Stimulated activated CD4-positive, alpha-beta T cell treated with anti-CD3 and anti-CD28 coated beads, Interleukin-15, amount 100 ng/mL, for 1 hour (primary cell): ENCODE measurements at places on chromosomes 5 and 9.

GRCh38 chr9:136994180-136994887 is 2.0 kb downstream of the CLIC3 start:
- DNase-seq = no peak

DNA sequence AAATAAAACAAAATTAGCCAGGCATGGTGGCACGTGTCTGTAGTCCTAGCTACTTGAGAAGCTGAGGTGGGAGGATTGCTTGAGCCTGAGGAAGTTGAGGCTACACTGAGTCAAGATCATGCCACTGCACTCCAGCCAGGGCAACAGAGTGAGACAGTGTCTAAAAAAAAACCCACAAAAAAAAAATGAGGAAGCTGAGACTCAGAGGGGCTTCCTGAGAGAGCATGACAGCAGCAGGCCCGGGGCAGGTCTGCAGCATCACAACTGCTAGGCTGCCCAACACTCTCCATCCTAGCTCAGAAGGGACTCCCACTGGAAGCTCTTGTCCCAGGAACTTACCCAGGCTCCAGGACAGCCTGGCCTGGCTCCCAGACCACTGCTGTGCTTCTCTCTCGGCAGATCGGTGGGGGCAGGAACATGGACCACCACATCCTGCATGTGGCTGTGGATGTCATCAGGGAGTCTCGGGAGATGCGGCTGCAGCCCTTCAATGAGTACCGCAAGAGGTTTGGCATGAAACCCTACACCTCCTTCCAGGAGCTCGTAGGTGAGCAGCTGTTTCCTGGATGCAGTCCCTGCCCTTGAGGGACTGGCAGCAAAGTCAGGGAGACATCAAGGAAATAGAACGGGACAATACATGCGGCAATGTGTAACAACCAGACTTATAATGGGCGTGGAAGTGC is 19.1 kb downstream of the PTGS1 start:
- no peak for DNase-seq

GRCh38 chr9:3856592-3856991 is 330.8 kb upstream of the RFX3 start:
- DNase-seq = no peak

GRCh38 chr5:137374110-137374714 is 124.9 kb downstream of the SPOCK1 start:
- DNase-seq = no peak

DNA sequence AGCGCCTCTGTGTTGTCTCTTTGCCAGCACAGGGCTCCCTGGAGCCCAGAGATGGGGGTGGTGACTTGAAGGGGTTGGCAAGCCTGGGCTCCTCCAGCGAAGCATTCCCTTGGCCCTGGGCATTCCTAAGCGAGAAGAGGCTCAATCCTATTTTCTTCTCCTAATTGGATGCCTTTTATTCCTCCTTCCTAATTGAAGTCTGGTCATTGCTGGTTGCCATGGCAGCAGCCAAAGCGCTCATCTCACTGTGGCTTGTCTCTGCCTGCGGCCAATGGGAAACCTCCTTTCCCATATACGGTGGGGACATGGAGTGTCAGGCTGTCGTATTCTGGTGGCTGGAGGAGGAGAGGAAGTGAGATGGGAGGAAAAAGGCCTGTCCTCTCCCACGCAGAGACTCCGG is 52.3 kb upstream of the RARS1 start:
- no peak for DNase-seq

- DNase-seq = no peak
These were observed 80.2 kb downstream of the DOCK2 start for GRCh38 chr5:169717288-169717687.

DNA sequence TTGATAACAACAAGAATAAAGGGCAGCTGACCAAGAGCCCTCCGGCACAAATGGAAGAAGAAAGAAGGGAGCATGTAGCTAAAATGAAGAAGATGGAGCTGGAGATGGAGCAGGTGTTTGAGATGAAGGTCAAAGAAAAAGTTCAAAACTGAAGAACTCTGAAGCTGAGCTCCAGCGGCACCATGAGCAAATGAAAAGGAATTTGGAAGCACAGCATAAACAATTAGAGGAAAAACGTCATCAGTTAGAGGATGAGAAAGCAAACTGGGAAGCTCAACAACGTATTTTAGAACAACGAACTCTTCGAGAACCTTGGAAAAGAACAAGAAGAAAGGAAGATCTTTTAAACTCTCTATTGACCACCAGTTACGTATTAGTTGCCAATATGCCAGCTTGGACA is 100.9 kb downstream of the GABBR2 start:
- DNase-seq = no peak

- peak; percentile 6 for DNase-seq
These were observed 3.8 kb downstream of the FAM219A start for GRCh38 chr9:34454571-34455065.

- DNase-seq = no peak
These were observed 9.1 kb downstream of the SPATA31E1 start for GRCh38 chr9:87891754-87892153.

GRCh38 chr5:36384845-36385244 is 83.1 kb upstream of the RANBP3L start:
- no peak for DNase-seq

- DNase-seq = no peak
These were observed 111.0 kb downstream of the CD180 start for GRCh38 chr5:67085616-67086015.

DNA sequence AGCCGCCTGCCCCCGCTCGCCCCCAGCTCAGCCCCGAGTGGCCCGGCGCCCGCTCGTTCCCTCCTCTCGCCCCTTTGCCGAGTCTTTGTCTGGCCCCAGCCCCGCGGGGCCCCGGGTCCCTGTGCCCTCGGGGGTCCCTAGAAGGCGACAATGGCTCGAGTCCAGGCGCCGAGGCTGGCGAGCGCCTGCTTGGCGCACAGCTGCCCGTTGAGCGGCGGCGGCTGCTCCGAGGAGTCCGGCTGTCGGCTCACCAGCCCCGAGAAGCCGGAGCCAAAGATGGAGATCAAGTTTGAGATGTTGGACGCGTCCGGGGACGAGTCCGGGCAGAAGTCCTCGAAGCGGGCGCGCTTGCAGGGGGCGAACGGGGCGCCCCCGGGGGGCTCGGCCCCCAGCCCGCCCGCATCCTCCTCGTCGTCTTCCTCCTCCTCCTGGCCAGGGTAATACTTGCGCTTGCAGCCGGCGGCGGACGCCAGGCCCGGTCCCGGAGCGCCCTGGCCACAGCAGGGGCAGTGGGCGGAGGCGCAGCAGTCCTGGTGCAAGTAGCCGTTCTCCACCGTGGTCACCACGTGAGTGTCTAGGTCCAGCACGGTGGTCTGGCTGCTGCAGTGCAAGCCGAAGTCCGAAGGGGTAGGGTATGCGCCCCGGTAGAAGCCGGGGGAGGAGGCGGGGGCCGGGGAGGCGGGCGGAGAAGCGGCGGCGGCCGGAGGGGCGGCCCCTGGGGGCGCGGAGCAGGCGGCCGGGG is 1.2 kb downstream of the IER5L start:
- no peak for DNase-seq

DNA sequence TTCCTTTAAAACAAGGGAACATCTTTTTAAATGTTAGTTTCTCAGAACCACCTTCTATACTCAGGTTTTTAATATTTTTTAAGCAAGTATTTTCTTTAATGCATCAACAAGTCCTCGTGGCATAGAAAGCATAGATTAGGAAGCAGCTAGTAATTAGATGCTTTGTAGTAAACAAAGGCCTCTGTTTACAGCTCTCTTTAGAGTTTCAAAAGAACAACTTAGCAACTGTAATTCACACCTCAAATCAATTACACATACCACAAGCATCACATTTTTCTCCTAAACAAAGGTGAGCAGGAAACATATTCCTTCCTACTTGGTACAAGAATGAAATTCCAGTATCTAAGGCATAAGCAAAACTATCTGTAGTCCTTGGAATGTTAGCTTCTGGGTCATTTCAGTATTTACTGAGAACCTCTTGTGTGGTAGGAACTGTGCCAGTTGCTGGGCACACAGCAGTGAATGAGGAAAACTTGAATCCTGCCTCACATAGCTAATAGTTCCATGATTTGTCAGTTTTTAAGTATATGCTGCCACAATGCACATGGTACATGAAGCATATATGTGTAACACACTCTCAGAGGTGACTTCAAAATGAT is 249.1 kb downstream of the CEMIP2 start:
- no peak for DNase-seq

DNA sequence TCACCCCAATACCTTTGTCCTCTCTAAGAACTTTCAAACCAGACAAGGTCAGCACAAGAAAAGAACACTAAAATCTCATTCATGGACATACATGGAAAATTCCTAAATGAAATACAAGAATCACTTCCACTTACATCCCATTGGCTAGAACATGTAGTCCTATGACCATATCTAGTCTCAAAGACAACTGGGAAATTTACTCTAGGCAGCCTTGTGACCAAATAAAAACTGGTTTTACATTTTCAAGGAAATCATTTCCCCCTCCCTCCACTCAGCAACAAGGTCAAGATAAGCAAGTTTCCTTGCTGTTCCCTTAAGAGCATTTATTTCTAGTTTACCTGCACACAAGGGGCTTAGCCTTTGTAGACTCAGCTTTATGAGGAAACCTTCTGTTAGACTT is 20.3 kb upstream of the SERINC5 start:
- DNase-seq = no peak

GRCh38 chr5:168608821-168609220 is 29.7 kb upstream of the PANK3 start:
- no peak for DNase-seq

DNA sequence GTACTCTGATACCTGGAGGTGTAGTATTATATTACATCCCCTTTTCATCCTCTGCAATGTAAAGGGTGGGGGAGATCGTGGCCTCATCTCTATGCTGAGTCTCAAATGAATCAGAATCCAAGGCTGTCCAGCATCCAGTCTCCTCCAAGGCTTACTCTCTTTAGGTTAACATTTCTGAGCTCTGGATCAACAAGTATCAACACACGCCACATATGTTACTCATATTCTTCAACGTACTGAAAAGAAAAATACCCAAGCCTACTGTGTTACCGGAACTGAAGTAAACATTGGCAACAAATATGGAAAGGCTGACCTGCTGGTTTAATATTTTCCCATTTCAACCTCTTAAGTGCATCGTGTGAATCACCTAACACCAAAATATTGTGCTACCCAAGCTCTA is 241.8 kb downstream of the GAS1 start:
- no peak for DNase-seq

GRCh38 chr5:109805472-109805871 is 115.7 kb downstream of the MAN2A1 start:
- no peak for DNase-seq

- no peak for DNase-seq
These were observed 17.0 kb downstream of the PALM2AKAP2 start for GRCh38 chr9:109797006-109797405.

- no peak for DNase-seq
These were observed 105.4 kb downstream of the DAPK1 start for GRCh38 chr9:87602933-87603643.

GRCh38 chr5:33468775-33469435 is 28.1 kb downstream of the TARS1 start:
- DNase-seq = no peak

DNA sequence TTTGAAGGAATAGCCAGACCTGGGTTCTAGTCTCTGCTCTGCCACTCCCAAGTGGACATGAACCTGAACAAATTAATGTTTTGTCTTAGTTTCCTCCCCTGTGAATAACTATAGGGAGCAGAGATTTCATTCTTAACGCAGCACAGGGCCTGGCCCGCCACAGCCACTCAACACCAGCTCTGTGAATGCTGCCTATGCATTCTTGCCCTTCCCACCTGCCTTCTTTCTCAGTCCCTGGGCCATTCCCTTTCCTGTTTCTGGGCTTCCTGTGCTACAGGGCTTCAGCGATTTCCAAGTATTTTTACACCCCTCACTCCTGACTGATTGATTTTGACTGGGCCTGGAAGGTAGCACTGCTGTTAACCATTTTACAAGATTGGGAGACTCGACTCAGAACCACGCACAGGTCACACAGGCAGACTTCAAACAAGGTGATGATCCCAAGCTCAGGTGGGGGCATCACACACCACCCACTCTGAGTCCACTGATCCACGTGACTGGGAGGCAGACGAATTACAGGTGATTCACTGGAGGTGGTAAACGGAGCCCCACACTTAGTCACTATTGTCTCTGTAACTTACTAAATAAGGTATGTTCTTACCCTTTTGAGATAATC is 21.4 kb downstream of the PTPN3 start:
- DNase-seq = no peak

GRCh38 chr5:51388488-51389287 is 5.4 kb downstream of the ISL1 start:
- DNase-seq = no peak

GRCh38 chr5:40442346-40442745 is 237.4 kb upstream of the PTGER4 start:
- no peak for DNase-seq

DNA sequence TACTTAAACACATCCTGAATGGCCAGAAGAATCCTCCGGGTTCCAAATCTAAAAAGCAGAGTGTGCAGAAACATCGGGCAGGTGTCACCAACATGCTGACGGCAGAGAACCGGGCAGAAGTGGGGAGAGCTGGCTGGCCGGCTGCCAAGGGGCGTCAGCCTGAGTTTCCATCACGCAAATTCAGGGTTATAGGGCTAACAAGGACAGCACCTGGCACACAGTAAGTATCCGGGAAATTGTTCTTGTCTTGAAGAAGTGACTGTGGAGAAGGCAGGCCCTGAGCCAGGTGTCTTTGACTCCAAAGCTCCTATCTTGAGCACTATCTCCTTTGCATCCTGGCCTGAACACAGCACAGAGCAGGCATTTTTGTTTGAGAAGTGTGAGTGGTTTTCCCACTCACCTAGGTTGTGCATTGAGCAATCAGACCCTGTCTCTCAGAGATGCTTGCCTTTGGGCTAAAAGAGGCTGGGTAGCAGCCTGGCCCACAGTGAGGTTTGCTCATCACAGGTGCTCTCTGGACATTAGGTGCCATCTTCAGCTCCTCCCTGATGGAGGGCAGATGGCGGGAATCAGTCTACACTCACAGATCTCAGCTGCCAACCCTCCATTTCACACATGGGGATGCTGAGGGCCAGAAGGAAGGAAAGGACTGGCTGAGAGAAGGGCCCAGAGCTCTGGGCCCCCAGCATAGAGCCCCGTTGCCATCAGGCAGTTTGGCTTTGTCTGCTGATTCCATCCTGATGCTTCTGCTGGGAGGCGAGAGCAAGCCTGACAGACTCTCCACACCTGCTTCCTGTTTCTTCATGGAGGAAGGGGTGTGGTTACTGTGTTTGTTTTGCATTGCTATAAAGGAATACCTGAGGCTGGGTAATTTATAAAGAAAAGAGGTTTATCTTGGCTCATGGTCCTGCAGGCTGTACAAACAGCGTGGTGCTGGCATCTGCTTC is 52.8 kb downstream of the WHRN start:
- DNase-seq = no peak

DNA sequence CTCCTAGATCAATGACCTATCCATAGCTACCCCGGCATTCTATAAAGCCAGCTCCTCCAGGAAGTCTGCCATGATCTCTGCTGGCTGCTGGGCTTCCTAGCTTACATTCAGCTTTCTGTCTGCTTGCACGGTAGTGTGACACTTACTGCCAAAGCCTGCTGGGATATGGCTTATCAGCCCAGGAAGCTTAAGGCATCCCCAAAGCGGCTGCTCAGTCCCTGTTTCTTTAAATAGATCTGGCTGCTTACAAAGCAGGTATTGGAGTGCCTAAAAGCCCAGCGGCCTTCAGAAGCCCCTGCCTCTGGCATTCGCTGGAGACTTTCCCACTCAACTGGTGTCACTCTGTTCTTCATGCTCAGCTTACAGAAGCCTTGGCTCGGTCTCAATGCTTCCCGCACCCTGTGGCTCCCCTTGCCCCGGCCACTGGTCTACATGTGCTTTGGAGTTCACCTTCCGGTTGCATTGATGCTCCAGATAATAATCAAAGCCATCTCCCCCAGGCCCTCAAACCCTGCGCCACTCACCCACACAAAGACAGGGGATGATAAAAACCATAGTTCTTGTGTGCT is 31.3 kb upstream of the STRBP start:
- no peak for DNase-seq
